ENCODE measurements at places on chromosomes 5 and 9.

DNA sequence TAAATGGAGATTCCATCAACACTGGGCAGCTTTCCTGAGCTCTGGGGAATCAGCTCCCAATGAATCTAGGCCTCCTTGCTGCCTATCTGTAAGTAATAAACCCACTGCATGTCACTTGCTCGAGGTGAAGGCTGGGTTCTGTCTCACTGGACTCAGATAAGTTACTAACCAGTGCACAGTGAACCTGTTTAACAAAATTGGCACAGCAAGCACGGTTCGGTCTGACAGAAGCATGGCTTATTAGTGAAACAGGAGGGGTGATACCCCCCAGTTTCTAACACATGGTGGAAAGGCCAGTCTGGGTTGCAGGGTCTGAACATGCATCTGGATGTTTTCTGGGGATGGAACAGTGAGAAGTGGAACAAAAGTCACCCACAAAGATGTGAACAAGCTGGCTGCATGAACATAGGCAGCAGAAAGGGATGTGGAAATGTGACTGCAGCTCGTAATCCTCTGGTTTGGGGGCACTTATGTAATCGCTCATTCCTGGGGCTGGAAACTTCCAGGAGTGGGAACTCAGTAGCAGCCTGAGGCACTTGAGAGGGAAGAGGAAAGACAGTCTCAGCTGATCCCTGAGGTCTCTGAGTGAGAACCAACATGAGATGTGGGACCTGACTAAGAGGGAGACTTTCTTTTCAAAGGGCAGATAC lies 37.7 kb downstream of the UGT3A2 start:
- DNase-seq = no peak

DNA sequence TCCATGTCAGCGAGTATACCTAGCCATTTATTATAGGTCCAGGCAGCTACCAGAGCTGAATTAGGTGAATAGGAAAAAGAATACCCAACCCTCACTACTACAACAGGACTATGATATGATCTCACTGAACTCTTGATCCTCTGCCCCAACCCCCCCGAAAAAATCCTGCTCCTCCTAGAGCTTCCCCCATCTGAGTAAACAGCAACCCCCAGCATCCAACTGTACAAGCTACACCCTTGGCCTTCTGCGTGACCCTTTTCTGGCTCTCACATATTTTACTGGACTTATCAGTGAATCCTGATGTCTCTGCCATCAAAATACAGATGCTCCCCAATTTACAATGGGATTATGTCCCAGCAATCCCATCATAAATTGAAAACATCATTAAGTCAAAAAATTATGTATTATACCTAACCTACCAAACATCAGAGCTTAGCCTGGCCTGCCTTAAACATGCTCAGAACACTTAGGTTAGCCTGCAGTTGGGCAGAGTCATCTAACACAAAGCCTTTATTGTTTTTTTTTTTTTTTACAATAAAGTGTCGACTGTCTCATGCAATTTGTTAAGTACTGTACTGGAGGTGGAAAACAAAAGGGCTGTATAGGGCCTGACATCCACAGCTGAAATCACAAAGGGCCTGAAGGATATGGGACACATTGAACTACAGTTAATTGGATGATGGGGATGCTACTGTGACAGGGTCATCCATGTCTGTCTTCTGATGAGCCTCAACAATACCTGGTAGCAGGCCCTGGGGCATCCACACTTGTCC lies 128.9 kb upstream of the ERCC6L2 start:
- no peak for DNase-seq

DNA sequence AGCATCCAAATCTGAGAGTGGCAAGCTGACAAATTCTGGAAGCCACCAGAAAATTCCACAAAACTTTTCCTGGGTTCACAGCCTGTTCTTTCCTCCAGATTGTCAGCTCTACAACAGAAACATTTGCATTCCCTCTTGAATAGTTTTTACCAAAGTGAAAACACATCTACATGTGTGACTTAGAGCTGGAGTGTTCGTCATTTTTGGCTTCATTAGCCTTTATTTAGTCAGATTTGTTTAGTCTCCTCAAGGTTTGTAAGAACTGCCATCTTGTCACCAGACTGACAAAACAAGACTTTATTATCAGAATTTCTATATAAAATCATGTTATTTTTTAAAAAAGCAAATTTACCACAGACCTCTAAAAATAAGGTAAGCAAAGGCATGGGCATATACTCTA lies 347.3 kb downstream of the TRIM36 start:
- no peak for DNase-seq

- no peak for DNase-seq
Observed at GRCh38 chr5:34531751-34532360, 124.3 kb upstream of the RAI14 start.

DNA sequence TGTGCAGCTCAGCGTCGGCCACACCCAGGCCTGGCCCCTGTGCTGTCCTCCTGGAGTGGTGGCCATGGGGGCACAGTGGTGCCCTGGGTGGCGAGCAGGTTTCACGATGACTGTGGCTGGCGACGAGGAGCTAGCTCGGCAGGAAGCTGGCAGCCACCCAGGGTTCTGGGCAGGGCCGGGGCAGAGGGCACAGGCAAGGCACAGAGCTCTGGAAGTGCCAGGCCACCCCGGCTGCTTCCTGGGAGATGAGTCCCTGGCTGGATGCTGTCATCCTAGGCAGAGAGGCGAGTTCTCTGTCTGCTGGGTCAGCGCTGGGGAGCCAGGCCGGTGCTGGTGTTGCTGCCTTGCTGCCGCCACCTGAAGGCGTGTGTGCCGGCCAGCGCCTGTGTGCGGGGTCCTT lies 51.7 kb downstream of the RXRA start:
- DNase-seq = no peak

- DNase-seq = peak; percentile 50
Observed at GRCh38 chr5:95858023-95858461, 35.5 kb upstream of the GLRX start.

- no peak for DNase-seq
Observed at GRCh38 chr5:94312298-94312697, 306.1 kb downstream of the KIAA0825 start.

DNA sequence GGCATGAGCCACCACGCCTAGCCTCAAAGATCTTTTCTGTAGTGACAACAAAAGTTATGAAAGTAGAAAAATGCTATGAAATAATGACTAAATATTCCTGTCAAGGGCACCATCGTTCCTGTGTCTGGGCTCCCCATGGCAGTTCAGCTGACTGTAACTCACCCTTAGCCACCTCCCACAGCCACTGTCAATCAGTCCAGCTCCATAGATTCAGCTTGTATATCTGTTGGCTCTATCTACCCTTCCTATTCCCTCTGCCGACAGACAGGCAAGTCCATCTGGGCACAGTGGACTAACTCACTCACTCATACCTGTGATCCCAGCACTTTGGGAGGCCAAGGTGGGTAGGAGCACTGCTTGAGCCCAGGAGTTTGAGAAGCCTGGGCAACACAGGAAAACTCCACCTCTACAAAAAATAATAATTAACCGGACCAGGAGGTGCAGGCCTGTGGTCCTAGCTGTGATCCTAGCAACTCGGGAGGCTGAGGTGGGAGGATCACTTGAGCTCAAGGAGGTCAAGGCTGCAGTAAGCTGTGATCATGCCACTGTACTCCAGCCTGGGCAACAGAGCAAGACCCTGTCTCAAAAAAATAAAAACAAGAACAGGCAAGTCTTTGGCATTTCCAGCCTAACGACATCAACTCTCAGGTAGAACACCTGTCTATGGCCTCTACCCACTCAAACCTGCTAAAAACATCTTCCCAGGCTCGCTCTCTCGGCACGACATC lies 6.2 kb downstream of the CAMSAP1 start:
- no peak for DNase-seq

DNA sequence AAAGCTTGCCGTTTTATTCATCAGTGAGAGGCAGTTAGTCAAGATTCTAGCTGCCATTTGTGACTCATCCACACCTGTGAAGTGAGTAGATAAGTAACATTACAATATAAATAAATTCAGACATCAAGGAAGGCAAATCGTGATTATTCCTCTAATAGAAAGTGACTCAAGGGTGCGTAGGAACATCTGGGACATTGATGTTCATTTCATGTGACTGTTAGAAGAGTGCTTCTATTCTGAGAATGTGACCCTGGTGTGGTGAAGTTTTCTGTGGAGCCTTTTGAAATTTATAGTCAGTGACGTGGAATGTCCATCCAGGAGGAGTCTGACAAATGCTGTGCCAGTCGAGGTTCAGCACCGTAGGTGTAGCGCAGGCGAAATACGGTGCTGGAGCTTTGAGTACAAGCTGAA lies 48.4 kb upstream of the FAM240B start:
- no peak for DNase-seq

DNA sequence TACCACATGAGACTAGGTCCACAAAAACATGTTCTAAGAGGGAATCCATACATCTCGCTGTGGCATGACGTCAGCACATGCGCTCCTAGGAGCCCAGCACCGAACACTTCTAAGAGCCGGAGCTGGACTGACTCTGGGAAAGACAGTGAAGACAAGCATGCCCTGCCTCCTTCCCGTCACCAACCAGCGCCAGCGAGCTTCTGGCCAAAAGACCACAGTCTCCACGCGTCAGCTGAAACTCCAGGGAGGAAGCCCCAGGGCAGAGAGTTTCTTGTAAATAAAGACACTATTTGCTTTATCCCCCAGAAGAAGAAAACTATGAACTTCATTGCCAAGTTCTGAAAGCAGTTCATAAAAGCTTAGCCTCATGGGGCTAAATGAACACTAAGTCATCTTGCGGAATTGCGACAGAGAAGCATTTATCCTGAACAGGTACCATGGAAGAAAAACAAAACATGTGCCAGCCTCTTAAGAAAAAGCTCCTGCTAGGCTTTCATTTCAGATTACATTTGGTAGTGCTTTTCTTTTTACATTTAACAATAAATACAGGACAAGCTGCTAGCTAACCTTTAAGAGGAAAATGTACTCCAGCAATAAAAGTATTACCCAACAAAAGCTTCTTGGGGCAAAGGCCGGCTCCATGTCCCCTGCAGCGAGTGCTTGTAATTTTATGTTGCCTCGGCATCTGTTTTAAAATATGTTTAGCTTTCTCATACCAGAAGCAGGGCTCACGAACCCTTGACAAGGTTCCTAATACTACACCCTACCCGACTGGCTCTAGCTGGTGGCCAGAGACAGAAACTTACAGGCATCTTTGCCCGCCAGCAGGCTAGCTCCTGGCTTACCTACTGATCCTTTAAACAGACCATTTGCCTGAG lies 96.5 kb downstream of the PRRT1B start:
- peak; percentile 19 for DNase-seq

DNA sequence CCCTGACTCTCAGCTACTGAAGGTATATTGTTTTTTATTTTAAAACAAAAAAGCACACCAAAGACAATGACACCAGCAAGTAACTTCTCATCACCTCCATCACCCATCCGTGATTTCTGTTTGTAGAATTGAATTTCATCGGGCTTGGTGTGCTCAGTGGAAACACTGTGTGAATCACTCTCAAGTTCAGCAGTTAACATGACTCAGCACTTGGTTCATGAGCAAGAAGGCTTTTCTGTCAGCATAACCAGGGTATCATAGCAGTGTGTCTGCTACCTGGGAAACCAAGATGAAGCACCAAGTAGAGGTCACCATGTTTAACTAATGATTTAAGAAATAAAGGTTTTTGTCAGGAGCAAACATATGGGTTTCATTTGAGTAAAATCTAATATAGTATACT lies 123.7 kb downstream of the INSYN2B start:
- DNase-seq = no peak

DNA sequence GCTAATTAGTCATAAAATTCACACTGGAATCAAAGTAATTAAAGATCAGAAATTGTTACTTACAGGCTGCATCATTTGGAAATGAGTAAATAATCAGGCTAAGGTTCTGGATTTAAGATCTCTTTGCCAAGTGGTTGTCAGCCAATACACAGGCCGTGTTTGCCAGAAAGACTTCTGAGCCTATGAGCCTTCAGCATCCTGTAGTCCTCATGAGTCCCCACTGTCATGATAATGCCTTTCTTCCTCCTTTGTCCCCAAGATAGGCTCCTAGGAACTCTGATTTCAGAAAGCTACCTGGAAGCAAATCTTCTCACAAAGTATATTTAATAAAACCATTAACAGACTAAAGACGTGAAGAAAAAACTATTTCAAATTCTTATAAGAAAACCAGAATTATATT lies 810.5 kb downstream of the DNAH5 start:
- DNase-seq = no peak

DNA sequence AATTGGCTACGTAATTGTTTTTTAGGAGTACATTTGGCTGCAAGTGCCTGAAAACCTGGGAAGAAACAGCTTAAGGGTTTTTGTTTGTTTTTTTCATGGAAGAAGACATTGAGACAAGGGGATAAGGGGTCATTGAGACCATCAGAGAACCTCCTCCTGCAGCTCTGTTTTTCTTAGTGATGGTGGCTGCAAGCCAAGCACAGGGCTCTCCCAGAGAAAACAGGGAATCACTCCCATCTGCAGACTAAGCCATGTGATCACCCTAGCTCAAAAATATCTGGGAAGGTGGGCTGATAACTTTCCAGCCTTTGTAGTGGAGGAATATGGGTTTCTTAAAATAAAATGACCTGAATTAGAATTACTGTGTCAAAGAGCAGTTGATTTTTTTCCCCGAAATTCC lies 25.1 kb downstream of the PALM2AKAP2 start:
- DNase-seq = no peak

- DNase-seq = no peak
Observed at GRCh38 chr9:88049677-88050307, 75.5 kb upstream of the CDK20 start.

GRCh38 chr5:36492984-36493654 lies 113.3 kb upstream of the SLC1A3 start:
- DNase-seq = no peak

DNA sequence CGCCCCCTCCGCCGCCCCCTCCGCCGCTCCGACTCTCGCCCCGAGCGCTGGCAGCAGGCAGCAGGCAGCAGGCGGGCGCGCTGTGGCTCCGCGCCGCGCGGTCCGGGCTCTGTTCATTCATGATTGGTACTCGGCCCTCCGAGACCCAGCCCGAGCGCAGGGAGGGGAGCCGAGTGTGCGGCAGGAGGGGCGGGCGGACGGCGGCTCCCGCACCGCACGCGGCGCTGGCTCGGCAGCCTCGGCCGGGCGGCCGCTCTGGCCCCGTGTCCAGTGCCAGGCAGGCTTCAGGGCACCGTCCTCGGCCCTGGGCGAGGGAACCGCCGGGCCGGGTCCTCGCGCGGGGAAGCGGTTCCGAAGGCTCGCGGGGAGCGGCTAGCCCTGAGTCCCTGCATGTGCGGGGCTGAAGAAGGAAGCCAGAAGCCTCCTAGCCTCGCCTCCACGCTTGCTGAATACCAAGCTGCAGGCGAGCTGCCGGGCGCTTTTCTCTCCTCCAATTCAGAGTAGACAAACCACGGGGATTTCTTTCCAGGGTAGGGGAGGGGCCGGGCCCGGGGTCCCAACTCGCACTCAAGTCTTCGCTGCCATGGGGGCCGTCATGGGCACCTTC lies at the start of gene KCNIP1:
TSS of gene KCNIP1 (plus strand) at position 31 of the 607 bp plus-strand sequence.
- peak; percentile 69 for DNase-seq

- no peak for DNase-seq
Observed at GRCh38 chr5:61449804-61450492, 117.9 kb downstream of the ZSWIM6 start.

- peak; percentile 6 for DNase-seq
Observed at GRCh38 chr5:97297063-97297703, 114.1 kb upstream of the RIOK2 start.

- DNase-seq = no peak
Observed at GRCh38 chr9:136403915-136404800, 4.2 kb upstream of the SNAPC4 start.

GRCh38 chr9:85392260-85392659 lies 349.5 kb downstream of the AGTPBP1 start:
- no peak for DNase-seq

- no peak for DNase-seq
Observed at GRCh38 chr5:157703736-157704135, 27.5 kb upstream of the THG1L start.
